Uterus (tissue), 4 donors: ENCODE measurements at places on chromosomes 3 and 15. TPM values are rescaled to one million over a fixed set of nuclear protein-coding genes. Genes with fewer than 3 reads are reported as not detected.

LRRIQ4 gene
- total RNA-seq, result not detected

GRIP2 gene
- 8.0 TPM for total RNA-seq

SI gene
- total RNA-seq, result not detected

TUSC7 gene
- total RNA-seq, result not detected

SIDT1 gene
- total RNA-seq, result 3.7 TPM

TOPAZ1 gene
- total RNA-seq, result not detected

NR2E3 gene
- total RNA-seq, result not detected

PLCH1 gene
- 0.77 TPM for total RNA-seq

HTR3E gene
- not detected for total RNA-seq

FBXW12 gene
- total RNA-seq, result 0.55 TPM

CHRM5 gene
- total RNA-seq, result not detected

FOXB1 gene
- total RNA-seq, result not detected

CCR1 gene
- 9.1 TPM for total RNA-seq

SPINT1 gene
- total RNA-seq, result 2.0 TPM
